Left kidney (tissue), 8 donors: ENCODE measurements at places on chromosomes 2 and 18.

- peak; percentile 78 for DNase-seq
Observed at GRCh38 chr2:3780477-3781402, 77.4 kb downstream of the DCDC2C start.

- DNase-seq = no peak
Observed at GRCh38 chr2:119782308-119783027, 22.7 kb downstream of the PTPN4 start.

- DNase-seq = no peak
Observed at GRCh38 chr2:44559108-44559507, 197.4 kb downstream of the CAMKMT start.

GRCh38 chr18:36460854-36461253, 163.3 kb downstream of the FHOD3 start:
- DNase-seq = no peak

DNA sequence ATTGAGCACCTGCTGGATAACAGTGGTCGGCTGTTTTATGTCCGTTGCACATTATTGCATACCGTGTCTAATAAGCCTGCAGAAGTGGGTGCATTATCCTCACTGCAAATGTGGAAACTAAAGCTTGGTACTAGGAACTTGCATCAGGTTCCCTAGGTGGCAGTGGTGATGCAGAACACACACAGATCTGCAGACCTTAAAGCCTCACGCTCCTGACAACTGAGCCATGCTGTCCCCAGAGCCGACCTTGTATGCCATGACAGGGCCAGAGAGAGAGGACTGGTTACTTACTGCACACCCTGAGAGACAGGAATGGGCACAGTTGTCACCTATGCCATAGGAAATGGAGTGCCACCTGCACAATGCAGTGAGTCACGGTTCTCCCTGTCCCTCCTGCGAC, 151.8 kb downstream of the SH3RF3 start:
- DNase-seq = no peak

DNA sequence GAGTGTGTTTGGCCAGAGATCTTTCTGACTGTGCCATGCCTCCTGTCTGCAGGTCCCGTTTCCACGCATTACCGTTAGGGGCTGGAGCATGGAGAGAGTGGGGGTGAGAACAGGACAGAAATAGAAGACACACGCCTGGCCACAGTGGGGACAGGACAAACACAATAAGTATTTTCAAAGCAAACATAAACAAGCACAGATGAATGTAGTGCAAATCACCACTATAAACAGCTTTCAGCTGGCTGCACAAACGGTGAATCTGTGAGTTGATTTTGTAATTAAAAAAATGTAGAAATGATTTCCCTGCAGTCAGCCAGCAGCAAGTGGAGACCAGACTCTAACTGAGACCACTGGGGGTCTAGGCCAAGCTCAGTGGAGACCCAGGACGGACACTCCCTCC, 6.8 kb downstream of the KCNK3 start:
- DNase-seq = no peak

DNA sequence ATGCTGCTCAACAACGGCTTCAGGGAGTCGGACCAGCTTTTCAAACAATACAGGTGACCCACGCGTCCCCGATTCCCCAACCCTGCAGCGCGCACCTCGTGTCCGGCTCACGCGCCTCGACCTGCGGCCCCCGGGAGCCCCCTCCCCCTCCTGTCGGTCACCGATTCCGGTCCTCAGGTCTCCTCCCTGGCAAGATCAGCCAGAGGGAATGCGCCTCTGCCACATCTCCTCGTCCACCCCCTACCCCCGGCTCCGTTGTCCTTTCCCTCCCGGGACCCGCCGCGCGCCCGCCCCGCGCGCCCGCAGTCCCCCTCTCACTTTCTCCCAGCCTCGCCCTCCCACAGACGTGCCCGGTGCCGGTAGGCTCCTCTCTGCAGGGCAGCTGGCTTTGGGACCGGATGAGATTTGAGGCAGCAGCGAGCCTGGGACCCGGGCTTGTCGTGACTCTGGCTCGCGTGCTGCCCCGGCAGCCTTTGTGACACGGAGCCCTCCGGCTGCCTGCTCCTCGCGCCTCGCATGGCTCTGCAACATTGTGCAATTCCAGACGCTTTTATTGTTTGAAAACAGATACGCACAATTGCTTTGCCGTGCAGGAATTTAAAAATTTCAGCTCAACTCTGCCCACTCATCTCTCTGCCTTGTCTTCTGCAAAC, 558 bp downstream of the TTC39C start:
- peak; percentile 38 for DNase-seq
